ENCODE measurements at places on chromosomes 7 and 10.

- no peak for DNase-seq
These were observed 199.5 kb downstream of the LRRN3 start for GRCh38 chr7:111290419-111290818.

DNA sequence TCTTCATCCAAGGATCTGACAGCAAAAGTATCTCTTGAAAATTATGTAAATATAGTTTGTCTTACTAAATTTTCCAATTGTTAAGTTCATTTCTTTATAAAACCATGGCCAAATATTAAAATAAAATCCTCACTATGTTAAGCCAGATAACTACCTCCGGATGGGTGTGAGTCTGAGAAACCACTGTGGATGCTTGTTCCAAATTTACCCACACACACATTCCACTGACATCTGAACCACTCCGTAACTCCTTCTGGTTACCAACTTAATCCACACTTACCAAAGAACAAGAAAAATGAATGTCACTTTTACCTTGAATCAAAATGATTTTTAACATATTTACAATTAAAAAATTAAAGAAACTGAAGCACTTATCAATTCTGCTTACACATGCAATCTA is 19.7 kb downstream of the CYTH3 start:
- DNase-seq: no peak

DNA sequence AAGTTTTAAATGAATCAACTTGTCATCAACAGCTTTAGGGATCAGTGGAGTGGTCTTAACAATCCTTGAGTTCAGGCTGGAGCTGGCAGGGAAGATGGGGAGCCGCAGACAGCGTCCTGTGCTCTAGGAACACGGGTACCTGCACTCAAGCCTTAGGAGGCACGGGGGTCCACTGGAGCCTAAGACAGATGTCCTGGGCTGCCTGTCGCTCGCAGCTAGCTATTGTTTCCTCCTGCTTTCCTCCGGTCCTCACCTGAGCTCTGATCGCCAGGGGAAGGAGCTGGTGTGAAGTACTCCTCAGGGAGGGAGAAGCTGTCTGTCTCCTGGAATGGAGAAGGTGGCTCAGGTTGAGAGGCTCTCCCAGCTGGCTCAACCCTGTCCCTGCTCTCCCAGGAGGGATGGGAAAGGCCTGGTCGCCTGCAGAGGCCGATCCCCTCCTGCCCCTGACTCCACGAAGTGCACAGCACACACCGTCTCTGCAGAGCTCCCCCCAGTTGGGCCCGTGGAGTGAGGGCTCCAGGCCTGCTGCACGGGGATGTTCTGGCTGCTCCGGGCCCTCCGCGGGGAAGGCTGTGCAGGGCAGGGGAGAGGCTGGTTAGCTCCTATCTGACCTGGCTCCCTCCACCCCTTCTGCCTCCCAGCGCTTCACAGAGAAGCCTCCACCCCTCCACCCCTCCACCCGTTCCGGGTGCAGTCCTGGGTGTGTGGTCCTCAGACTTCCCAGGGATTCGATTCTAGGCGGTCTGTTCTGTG is 14.5 kb upstream of the PYROXD2 start:
- DNase-seq: no peak

DNA sequence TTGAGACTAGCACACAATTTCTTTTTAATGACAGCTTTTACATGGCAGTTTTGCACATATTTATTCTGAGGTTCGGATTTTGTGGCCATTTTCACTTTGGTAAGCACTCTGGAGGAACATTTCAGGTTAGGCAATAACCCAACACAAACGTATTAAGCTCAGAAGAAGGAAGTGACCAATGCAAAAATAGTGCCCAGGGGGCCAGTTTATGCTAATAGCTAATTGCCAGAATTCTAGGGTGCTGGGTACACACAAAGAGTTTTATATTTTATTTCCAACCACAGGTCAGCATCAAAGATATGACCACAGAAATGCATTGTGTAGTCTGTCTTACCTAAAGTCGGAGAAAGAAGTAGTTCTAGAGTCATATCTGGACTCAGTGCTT is 8.4 kb upstream of the AGR2 start:
- no peak for DNase-seq

GRCh38 chr7:34739651-34740300 is 81.8 kb downstream of the NPSR1 start:
- no peak for DNase-seq

- no peak for DNase-seq
These were observed 84.5 kb downstream of the LHFPL3 start for GRCh38 chr7:104412911-104413310.

GRCh38 chr10:124573726-124574455 is 112.3 kb downstream of the LHPP start:
- no peak for DNase-seq

GRCh38 chr10:33301097-33301789 is 33.2 kb downstream of the NRP1 start:
- DNase-seq: no peak
